ENCODE measurements at places on chromosomes 16 and 17.
A peak's percentile ranks its signal among the peaks of the same experiment; 100 is the strongest.

- H3K27ac ChIP-seq, result no peak overlapping the region
- no peaks in the 10 kb centered on the region for H3K4me1 ChIP-seq
- DNase-seq, result no peak
- H3K4me3 ChIP-seq, result no peak overlapping the region
Observed at GRCh38 chr16:50474138-50474537, 74.1 kb upstream of the NKD1 start.

- H3K4me3 ChIP-seq, result no peak overlapping the region
- DNase-seq, result no peak
- H3K27ac ChIP-seq, result no peak overlapping the region
- H3K36me3 ChIP-seq, result peaks cover 4% of the 10 kb centered on the region
- H3K27me3 ChIP-seq, result peaks cover 39% of the 10 kb centered on the region
Observed at GRCh38 chr17:77558846-77559626, 399.5 kb upstream of the TNRC6C start.

DNA sequence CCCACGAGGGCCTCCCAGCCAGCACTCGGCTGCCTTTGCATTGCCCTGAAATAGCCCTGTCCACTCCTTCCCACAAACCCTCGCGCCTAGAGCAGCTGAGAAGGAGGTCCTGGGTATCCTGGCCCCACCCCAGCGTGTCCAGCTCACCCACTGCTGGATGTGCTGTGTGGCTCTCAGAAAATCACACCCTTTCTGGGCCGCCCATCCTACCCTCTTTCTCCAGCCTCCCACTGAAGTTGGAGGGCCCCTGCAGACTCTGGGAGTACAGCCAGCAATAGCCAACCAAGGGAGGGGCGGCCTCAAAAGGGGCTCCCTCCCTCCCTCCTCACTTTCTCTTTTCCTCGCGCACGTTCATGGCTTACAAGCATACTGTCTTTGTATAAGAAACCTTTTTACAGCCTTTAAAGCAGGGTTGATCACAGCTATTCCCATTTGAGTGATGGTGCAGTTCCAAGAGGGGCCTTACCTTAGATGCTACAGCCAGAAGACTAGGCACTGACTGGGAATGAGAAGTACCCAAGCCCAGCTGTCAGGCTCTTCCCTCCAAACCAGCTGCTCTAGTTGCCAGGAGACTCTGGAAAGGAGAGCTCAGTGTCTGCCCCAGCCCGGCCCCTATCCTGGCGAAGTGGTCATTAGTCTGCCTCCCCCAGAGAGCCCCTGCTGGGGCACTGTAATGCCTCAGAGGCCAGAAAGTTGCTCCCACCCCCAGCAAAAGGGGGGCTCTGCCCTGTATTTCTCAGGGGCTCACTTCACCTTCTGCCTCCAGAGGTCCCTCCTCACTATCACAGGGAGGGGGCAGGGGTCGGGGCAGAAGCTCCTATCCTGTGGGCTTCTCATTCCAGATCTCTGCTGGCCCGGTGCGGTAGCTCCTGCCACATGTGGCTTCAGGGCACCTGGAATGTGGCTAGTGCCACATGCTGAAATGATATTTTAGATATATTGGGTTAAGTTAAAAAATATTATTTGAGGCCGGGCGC, 38.1 kb downstream of the DCAKD start:
- no peak overlapping the region for H3K4me3 ChIP-seq
- H3K27ac ChIP-seq, result no peak overlapping the region
- H3K4me1 ChIP-seq, result peaks cover under 1% of the 10 kb centered on the region
- H3K27me3 ChIP-seq, result peaks cover 19% of the 10 kb centered on the region
- no peak for DNase-seq

- peaks cover 15% of the 10 kb centered on the region for H3K27me3 ChIP-seq
- no peaks in the 10 kb centered on the region for H3K36me3 ChIP-seq
- no peak overlapping the region for H3K27ac ChIP-seq
- H3K4me1 ChIP-seq, result peaks cover under 1% of the 10 kb centered on the region
Observed at GRCh38 chr17:17349724-17350106, 46.5 kb downstream of the NT5M start.

DNA sequence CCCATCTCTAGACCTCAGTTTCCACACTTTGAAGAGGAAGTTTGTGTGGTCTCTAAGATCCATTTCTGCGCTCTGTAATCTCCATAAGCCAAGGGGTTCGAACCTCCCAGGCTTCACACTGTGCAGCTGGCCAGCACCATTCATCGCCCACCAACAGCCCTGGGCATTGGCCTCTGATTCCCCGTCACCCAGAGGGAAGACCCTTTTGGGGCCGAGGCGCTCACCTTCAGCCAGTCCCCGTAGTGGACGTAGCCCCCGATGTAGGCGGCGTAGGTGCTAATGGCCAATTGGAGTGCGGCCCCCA, 678 bp downstream of the TMEM101 start:
- H3K4me3 ChIP-seq, result peak overlapping the region; percentile 100
- peaks cover 10% of the 10 kb centered on the region for H3K36me3 ChIP-seq
- peak overlapping the region; percentile 98 for H3K27ac ChIP-seq
- DNase-seq, result no peak
- peaks cover 6% of the 10 kb centered on the region for H3K4me1 ChIP-seq

- peak overlapping the region; percentile 88 for H3K27ac ChIP-seq
- H3K4me1 ChIP-seq, result peaks cover 20% of the 10 kb centered on the region
- peak overlapping the region; percentile 89 for H3K4me3 ChIP-seq
- DNase-seq, result no peak
- no peaks in the 10 kb centered on the region for H3K27me3 ChIP-seq
- peaks cover 25% of the 10 kb centered on the region for H3K36me3 ChIP-seq
Observed at GRCh38 chr17:2302778-2303203, 794 bp downstream of the SMG6 start.

DNA sequence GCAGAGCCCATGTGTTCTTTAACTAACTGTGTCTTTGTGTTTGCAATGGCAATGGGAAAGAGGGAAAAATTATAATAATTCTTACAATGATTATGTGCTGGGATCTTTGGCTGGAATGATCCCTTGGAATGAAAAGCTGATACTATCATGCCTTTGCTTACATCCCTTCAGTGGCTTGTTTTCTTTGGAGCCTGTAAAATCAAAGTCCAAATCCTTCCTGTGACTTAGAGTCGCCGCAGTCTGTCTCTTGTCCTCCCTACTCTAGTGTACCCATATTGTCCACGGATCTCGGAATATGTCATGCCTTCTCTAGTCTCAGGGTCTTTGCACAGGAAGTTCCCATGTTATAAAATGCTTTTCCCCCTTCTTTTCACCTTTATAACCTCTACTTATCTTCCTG, 111.7 kb upstream of the MAF start:
- H3K27ac ChIP-seq, result no peak overlapping the region
- H3K4me3 ChIP-seq, result no peak overlapping the region
- H3K27me3 ChIP-seq, result peaks cover 19% of the 10 kb centered on the region
- no peaks in the 10 kb centered on the region for H3K36me3 ChIP-seq
- no peaks in the 10 kb centered on the region for H3K4me1 ChIP-seq
- no peak for DNase-seq

DNA sequence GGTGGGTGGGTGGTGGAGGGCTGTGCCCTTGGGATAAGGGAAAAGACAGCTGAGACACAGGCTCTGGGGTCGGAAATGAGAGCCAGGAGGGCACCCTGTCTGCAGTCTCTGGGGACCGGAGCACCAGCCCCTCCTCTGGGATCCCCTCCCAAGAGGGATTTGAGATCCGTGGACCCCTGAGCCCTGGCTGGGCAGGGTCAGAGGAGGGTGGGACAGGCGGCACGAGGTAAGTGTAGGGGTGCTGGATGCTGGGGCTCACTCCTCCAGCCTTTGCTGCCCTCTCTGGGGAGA, 425 bp downstream of the SGSH start:
- H3K4me1 ChIP-seq, result peaks cover 29% of the 10 kb centered on the region
- no peaks in the 10 kb centered on the region for H3K27me3 ChIP-seq
- no peak for DNase-seq
- H3K27ac ChIP-seq, result peak overlapping the region; percentile 94

DNA sequence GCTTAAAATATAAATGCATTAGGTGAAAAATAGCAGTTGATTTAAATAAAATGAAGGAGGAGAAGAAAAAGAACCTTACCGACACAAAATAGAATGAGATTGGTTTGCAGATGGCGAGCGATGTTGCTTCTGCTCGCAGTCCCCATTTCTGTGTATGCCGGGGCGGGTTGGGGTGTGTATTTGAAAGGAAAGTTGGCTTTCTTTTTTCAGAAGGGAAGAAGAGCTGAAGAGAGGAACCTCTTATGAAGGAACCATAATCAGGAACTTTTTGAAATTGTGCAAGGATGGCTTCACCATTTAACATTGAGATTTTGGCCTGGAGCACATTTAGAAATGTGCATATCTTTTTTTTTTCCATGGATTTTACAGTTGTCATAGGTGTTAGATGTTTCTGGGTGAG, at the start of gene IGSF6:
Gene IGSF6, minus strand, starts transcription at position 156 of the 400 bp plus-strand sequence. Its CDS starts 10 bp downstream, at position 146.
- H3K27me3 ChIP-seq, result no peaks in the 10 kb centered on the region
- DNase-seq, result no peak
- H3K27ac ChIP-seq, result peak within 1 kb of the TSS; percentile 79
- peaks cover 26% of the 10 kb centered on the region for H3K36me3 ChIP-seq

- H3K27me3 ChIP-seq, result no peaks in the 10 kb centered on the region
- peaks cover 34% of the 10 kb centered on the region for H3K4me1 ChIP-seq
- no peak overlapping the region for H3K27ac ChIP-seq
- no peak overlapping the region for H3K4me3 ChIP-seq
Observed at GRCh38 chr17:65226227-65226626, 89.1 kb downstream of the RGS9 start.

GRCh38 chr17:7684851-7685532, 2.3 kb downstream of the TP53 start:
- DNase-seq, result no peak
- no peaks in the 10 kb centered on the region for H3K27me3 ChIP-seq
- H3K36me3 ChIP-seq, result peaks cover 44% of the 10 kb centered on the region
- H3K4me3 ChIP-seq, result peak overlapping the region; percentile 88

DNA sequence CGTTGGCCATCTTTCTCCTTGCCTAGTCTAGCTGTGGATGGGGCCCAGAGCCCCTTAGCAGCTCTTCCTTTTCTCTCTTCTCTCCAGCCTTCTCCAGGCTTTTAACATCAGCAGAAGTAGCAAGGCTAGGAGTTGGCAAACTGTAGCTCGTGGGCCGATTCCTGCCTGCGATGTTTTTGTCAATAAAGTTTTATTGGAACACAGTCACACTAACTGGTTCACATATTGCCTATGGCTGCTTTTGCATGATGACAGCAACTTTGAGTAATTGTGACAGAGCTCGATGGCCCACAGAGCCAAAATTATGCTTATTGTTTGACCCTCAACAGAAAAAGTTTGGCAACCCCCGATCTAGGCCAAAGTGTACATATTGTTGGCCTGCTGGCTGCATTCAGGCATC, 199.9 kb downstream of the RBFOX1 start:
- DNase-seq, result no peak
- H3K4me1 ChIP-seq, result no peaks in the 10 kb centered on the region
- H3K27ac ChIP-seq, result no peak overlapping the region
- H3K4me3 ChIP-seq, result no peak overlapping the region

GRCh38 chr17:28371245-28372202, at the start of gene SARM1:
Gene SARM1 (plus strand): TSS chr17:28371694. CDS start chr17:28372033, 339 bp downstream.
- H3K36me3 ChIP-seq, result peaks cover 11% of the 10 kb centered on the region
- peak; percentile 73 for DNase-seq
- peaks cover 16% of the 10 kb centered on the region for H3K4me1 ChIP-seq

- H3K4me3 ChIP-seq, result no peak overlapping the region
- H3K36me3 ChIP-seq, result peaks cover 4% of the 10 kb centered on the region
- H3K27me3 ChIP-seq, result no peaks in the 10 kb centered on the region
Observed at GRCh38 chr17:16282522-16282921, 65.5 kb downstream of the PIGL start.

- H3K27ac ChIP-seq, result peak overlapping the region; percentile 100
- peaks cover 78% of the 10 kb centered on the region for H3K4me1 ChIP-seq
- peaks cover 48% of the 10 kb centered on the region for H3K36me3 ChIP-seq
- H3K27me3 ChIP-seq, result no peaks in the 10 kb centered on the region
- DNase-seq, result no peak
Observed at GRCh38 chr17:49741692-49742076, 22.2 kb downstream of the FAM117A start.

DNA sequence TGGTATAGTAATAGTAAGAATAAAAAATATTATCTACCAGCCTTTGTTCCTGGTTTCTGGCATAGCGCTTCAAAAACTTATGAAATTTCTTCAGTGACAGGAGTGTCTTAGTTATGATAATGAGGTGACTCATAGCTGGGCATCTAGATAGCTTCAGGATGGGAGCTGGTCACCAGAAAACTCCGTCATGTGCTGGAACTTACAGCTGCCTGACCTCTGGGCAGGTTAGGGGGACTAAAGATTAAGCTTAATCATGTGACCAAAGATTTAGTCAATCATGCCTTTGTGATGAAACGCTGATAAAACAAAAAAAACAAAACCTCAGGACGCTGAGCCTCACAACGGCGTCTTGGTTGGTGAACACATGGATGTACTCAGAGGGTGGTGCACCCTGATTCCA, 154.2 kb downstream of the MYO1D start:
- peaks cover 6% of the 10 kb centered on the region for H3K36me3 ChIP-seq
- H3K4me1 ChIP-seq, result no peaks in the 10 kb centered on the region
- H3K4me3 ChIP-seq, result no peak overlapping the region
- no peak for DNase-seq
- H3K27me3 ChIP-seq, result no peaks in the 10 kb centered on the region
- no peak overlapping the region for H3K27ac ChIP-seq

DNA sequence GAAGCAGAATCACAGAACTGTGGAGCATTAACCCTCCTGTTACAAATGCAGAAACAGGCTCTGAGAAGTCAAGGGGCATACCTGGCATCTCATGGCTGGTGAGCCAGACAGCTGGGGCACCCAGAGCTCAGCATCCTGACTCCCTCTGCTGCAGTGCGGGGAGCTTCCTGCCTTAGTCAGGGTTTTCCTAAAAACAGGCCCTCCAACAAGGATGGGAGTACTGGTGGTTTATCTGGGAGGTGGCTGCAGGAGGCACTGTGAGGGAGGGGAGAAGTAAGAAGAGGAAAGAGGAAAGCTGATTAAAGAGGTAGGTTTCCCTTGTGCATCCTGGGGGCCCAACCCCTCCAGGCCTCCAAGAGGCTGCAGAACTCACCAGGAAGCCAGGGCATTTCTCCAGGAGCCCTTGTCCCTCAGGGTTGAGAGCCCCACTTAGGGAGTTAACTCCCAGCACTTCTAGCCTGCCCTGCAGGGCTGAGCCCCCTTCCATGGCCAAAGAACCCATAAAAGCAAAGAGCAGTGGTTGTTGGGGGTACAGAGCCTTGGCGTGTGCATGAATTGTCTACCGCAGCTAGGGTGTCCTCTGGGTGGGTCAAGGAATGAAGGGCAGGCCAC, 261.5 kb upstream of the RPL38 start:
- H3K4me3 ChIP-seq, result no peak overlapping the region
- H3K36me3 ChIP-seq, result no peaks in the 10 kb centered on the region
- H3K27me3 ChIP-seq, result peaks cover 42% of the 10 kb centered on the region

All from effector memory CD8-positive, alpha-beta T cell (primary cell).